Stimulated activated CD4-positive, alpha-beta T cell treated with anti-CD3 and anti-CD28 coated beads, Interleukin-4, amount 100 ng/mL, for 24 hours (primary cell): ENCODE measurements at places on chromosomes 6 and 20.

GRCh38 chr6:12343440-12344162 lies 53.4 kb downstream of the EDN1 start:
- no peak for DNase-seq

GRCh38 chr6:125165256-125165655 lies 11.7 kb downstream of the TPD52L1 start:
- no peak for DNase-seq

- no peak for DNase-seq
Observed at GRCh38 chr6:116286773-116287358, 7.1 kb upstream of the TSPYL1 start.

- peak; percentile 63 for DNase-seq
Observed at GRCh38 chr6:46090115-46091079, 39.4 kb upstream of the ENPP4 start.

- no peak for DNase-seq
Observed at GRCh38 chr20:6678101-6678500, 89.4 kb upstream of the BMP2 start.

DNA sequence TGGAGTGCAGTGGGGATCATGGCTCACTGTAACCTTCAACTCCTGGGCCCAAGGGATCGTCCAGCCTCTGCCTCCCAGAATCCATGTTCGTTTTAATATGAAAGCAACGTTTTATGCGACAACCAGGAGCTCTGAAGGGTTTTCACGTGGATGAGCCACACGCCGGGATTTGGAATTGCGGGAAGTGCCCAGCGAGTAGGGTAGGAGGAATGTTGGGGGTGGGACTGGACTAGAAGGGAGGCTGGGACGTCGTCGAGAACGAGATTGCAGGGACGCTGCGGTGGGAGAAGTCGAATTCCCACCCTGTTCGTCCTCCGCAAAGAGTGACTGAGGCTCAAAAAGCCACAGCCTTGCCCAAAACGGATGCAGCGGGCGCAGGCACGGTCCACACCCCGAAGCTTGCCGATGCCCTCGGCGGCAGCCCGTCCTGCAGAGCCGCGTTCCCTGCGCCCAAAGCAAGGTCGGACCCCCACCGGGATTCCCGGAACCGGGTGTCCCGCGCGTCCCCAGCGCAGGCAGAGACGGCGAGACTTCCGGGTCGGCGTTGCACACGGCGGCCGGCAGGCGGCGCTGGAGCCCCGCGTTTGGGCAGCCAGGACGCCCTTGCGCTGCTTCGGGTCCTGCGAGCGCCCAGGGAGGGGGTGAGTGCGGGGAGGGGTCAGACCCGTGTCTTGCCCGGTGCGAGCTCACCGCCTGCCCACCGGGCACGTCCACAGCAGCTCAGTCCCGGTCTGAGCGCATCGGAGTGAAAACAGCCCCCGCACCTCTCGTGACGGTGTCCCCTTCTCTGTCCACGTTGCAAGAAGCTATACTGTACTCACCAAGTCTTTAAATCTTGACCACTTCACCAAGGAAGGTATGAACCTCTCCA lies 87.8 kb downstream of the DHX35 start:
- peak; percentile 79 for DNase-seq

GRCh38 chr20:8903655-8904605 lies 165.0 kb upstream of the PLCB4 start:
- no peak for DNase-seq

GRCh38 chr20:34089655-34090345 lies 22.2 kb downstream of the EIF2S2 start:
- no peak for DNase-seq

GRCh38 chr20:17499041-17499440 lies 32.1 kb downstream of the BFSP1 start:
- no peak for DNase-seq

DNA sequence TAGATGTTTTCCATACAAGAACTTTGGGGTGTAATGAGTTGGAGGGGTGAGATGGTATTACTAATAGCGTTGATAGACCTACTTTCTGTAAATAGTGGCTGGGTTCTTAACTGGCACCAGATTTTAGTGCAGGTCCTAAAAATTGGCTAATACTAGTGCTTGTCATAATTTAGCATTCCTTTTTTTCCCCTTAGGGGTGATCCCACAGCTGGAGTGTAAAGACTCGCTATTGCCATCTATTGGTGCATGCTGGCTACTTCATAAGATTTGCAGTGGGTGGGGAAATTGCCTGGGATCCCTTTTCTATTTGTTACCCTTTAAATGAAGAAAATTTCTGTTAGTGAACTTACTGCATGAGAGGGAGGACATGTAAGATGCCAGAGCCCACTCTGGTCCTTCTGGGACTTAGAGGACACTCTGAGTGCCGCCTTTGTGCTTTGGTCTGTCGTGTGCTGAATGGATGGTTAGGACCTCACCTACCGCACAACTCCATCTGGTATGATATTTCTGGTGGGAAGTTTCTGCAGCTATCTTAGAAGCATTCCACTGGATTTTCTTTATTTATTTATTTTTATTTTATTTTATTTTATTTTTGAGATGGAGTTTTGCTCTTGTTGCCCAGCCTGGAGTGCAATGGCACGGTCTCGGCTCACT lies 195.5 kb downstream of the JARID2 start:
- peak; percentile 46 for DNase-seq

DNA sequence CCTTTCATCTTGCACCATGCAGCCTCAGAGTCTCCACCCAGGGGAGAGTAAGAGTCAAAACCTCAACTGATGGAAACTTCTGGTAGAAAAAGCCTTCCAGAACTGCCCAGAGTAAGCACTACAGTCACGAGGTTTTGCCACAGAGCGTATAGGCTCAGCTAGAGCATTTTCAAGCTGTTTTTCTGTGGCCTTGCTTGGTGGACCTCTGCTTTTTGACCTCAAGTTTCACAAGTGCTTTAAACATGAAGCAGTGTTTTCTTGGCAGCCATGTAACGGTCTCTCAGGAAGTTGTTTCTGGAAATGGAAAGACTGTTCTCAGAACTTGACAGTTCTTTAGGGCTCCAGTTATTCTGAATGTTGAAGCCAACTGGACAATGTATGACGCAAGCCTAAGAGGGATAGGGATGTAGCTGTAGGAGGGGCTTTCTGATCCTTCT lies 146.5 kb downstream of the ZDHHC14 start:
- DNase-seq: no peak

- DNase-seq: no peak
Observed at GRCh38 chr6:19836799-19837510, at the start of gene ID4. Gene ID4, plus strand, starts transcription at chr6:19837370. Its CDS starts 385 bp downstream, at chr6:19837755.

DNA sequence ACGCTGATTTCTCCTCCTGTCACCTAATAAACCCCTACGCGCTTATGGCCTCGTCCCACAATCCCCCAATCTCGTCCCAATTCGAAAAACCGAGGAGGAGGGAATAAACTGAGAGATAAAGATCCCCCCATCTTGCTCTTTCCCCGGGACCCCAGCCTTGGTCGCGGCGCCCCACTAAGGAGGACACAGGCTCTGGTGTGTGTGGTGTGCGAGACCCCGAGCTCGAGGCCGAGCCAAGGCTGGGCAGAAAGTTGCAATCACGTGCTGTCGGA lies 1.3 kb upstream of the NR2E1 start:
- DNase-seq: no peak

DNA sequence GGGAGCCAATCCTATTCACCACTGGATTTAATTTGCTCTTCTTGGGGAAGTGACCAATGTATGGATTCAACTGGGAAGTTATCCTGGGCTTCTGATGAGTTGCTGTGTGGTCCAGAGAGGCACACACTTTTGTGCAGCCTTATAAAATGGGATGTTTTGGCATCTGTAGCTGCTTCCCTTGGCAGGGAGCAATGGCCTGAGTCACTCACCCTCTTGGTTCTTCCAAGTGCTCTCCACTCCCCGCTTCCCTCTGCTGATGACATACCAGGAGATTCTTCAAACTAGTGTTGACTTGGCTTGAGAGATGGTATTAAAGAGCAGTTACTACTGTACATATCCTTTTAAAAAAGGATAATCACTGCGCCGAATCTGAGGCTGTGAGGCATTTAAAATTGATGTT lies 105.8 kb downstream of the JARID2 start:
- DNase-seq: no peak

GRCh38 chr6:14555804-14556203 lies 438.2 kb downstream of the CD83 start:
- DNase-seq: no peak

- no peak for DNase-seq
Observed at GRCh38 chr6:7680393-7681075, 45.4 kb upstream of the BMP6 start.

GRCh38 chr20:63017076-63017825 lies 10.5 kb upstream of the BHLHE23 start:
- DNase-seq: no peak

DNA sequence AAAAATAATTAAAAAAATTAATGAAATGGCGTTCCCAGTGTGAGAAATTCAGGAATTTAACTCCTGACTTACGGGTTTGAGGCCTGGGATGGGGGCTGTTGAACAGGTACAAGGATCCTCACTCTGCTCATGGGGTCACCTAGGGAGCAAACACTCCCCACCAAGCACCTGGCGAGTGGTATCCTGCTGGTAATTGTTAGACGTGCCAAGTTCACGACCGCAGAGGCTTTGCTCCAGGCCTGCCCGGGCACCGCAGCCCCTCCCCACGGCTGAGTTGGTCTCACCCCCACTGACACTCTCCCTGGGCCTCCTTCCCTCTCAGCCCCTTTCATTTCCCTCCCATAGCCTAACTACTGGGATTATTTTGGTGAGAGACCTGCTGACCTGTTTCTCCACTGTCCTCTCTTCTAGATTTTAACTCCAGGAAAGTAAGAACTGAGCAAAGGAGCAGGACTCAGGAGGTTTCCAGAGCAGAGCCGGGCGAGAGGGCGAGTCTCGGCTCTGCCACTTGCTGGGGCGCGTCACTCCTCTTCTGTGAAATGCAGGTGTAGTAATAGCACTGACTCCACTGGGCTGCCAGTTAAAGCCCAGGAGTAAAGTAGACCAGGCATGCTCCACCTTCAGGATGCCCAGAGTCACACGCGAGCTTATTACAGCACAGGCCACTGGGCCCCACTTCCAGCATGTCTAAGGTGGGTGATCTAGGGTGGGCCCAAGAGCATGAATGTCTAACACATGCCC lies 22.8 kb downstream of the BMP7 start:
- no peak for DNase-seq

DNA sequence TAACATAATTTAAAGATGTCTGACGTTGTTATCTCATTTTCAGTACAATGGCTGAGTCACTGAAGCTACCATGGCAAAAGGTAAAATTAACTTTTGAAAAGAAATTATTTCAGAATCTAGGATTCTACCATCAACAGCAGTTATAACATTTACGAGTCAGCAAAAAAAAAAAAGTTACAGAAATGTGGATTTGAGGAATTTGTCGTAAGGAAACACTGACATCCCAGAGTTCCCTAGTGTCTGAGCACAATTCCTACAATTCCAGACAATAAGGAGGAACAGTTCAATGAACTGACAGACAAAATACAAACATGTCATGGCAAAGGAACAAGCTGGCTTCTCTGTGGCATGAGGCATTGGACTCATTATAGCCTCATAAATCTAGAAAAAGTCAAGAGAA lies 19.1 kb downstream of the ABRACL start:
- DNase-seq: no peak

DNA sequence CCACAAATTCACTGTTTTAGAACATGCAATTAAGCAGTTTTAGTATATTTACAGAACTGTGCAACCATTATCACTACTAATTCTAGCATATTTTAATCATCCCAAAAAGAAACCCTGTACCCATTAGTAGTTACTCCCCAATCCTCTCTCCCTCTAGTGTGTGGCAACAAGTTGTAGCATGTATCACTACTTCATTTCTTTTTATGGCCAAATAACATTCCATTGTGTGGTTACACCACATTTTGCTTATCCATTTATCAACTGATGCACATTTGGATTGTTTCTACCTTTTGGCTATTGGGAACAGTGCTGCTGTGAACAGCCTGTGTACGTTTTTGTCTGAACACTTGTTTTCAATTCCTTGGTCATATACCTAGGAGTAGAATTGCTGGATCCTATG lies 31.5 kb upstream of the FKBP1A start:
- DNase-seq: no peak

DNA sequence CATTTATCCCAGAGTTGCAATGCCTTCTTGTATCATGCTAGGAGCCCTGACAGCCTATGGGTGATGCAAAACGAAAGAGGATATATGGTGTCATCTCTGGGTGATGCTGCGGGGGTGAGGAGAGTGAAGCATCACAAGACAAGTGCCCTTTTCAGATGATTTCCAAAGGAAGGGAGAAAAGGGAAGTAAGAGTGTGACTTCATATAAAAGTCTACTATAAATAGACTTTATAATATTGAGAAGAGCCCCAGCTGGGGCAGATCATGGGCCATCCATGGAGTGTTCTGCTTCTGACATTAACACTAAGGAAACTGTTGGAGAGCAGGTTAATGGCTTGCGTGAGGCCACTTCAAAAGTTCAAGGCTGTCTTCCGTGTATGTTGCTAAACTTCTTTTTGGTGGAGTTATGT lies 4.4 kb downstream of the CD83 start:
- DNase-seq: peak; percentile 50

- DNase-seq: no peak
Observed at GRCh38 chr20:23684261-23684660, 4.6 kb downstream of the CST4 start.

DNA sequence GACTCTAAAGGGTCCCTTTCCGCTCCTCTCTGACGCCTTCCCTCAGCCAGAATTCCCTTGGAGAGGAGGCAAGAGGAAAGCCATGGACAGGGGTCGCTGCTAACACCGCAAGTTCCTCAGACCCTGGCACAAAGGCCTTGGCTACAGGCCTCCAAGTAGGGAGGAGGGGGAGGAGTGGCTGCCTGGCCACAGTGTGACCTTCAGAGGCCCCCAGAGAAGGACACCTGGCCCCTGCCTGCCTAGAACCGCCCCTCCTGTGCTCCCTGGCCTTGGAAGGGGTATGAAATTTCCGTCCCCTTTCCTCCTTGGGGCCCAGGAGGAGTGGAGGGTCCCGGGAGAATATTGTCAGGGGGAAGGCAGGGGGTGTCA lies 2.7 kb downstream of the VEGFA start:
- DNase-seq: peak; percentile 7

- no peak for DNase-seq
Observed at GRCh38 chr6:20455251-20455940, 53.7 kb downstream of the E2F3 start.

GRCh38 chr6:20178327-20178726 lies 33.9 kb downstream of the MBOAT1 start:
- DNase-seq: no peak

DNA sequence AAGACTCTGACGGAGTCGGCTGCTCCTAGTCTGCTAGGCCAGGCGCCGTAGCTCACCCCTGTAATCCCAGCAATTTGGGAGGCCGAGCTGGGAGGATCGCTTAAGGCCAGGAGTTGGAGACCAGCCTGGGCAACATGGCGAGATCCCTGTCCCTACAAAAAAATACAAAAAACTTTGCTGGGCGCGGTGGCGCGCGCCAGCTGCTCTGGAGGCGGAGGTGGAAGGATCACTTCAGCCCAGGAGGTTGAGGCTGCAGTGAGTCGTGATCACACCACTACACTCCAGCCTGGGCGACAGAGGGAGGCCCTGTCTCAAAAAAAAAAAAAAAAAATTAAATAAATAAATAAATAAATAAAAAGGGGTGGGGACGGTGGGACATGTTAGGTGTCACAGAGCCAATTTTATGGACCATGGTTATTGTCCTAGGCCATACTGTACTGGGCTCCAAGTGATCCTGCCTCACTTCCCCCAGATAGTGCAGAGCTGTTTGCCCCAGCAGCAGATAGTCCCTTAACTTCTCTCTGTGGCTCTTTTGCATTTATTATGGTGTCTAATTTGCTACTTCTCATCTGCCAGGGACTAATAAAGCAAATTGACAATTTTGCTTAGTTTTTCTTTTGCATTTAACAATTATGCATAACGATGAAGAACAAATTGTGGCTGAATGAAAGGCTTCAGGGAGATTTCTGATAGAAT lies 5.2 kb downstream of the PI16 start:
- no peak for DNase-seq

GRCh38 chr20:38441916-38442315 lies 6.8 kb upstream of the SNHG17 start:
- no peak for DNase-seq
